RWPE2 (cell line): ENCODE measurements at places on chromosomes 13 and 19.
A peak's percentile ranks its signal among the peaks of the same experiment; 100 is the strongest.

GRCh38 chr13:93286047-93286446 lies 59.4 kb downstream of the GPC6 start:
- no peak for DNase-seq

DNA sequence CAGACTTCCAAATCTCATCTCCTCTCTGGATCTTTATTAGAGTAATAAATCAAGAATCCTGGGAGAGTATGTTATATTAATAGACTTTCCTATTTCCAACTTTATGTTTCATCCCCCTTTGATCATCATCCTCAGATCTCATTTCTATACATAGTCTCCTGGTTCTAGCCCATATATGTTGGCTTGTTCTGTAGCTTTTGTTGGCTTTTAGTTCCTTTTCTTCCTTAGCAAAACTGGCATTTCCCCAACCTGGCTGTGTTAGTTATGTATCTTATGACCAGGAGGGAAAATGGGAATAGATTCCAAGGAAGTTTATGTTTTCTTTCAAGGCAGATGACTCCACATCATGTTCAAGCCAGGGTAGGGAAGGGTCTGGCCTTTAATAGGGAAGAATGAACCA lies 2464.5 kb downstream of the PCDH9 start:
- no peak for DNase-seq

DNA sequence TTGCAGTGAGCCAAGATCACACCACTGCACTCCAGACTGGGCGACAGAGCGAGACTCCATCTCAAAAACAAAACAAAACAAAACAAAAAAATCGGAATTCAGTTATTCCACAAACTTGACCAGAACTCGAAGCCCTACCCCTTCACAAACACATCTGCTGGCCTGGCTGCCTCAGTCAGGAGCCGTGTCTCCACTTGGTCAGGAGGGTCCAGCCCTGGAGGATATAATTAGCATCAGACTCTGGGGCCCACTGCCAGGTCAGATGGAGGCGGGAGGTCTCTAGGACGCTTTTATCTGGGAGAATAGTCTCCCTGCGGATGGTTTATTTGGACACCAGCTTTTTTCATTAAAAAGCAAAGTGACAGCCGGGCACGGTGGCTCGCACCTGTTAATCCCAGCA lies 8.0 kb downstream of the ELL start:
- DNase-seq: no peak

DNA sequence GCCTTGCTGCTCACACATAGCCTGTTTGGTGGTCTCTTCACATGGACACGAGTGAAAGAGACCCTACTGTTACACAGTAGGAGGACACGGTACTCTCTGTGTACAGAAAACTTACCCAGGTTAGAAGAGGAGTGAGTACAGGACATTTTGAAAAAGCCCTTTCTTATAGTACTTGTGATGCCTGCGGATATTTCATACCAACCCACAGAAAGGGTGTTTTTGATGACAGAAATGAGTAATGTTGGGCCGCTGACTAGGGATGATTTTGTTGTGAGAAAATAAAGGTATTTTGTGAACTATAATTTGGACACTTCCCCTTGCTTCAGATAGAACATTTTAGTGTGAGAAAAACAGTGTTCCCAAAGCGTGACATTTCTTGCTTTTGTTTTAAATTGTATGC lies 18.2 kb downstream of the NUDT15 start:
- no peak for DNase-seq

GRCh38 chr13:31880851-31881494 lies 141.6 kb downstream of the RXFP2 start:
- DNase-seq: no peak

DNA sequence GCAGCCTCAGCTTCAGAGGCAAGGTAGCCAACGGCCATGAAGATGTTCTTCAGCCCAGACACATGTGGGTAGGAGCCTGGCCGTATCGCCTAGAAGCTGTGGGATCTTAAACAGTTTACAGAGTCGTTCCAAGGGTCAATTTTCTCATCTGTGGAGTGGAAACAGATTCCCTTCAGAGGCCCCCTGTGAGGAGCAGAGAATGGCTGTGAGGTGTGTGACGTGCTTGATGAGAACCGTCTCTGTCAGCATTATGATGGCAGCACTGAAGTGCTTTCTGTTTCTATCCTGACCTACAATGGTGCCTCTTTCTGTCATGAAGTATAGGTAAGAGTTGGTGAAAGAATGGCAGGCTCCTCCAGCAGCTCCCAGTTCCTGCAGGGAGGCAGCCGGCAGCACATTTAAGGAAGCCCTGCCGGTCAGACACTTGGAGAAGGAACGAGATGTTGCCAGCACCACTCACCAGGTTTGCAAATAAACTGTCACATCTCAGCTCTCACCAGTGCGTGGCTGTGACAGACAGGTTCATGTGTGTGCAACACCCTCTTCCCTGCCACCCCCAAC lies 277.3 kb downstream of the FOXO1 start:
- no peak for DNase-seq

DNA sequence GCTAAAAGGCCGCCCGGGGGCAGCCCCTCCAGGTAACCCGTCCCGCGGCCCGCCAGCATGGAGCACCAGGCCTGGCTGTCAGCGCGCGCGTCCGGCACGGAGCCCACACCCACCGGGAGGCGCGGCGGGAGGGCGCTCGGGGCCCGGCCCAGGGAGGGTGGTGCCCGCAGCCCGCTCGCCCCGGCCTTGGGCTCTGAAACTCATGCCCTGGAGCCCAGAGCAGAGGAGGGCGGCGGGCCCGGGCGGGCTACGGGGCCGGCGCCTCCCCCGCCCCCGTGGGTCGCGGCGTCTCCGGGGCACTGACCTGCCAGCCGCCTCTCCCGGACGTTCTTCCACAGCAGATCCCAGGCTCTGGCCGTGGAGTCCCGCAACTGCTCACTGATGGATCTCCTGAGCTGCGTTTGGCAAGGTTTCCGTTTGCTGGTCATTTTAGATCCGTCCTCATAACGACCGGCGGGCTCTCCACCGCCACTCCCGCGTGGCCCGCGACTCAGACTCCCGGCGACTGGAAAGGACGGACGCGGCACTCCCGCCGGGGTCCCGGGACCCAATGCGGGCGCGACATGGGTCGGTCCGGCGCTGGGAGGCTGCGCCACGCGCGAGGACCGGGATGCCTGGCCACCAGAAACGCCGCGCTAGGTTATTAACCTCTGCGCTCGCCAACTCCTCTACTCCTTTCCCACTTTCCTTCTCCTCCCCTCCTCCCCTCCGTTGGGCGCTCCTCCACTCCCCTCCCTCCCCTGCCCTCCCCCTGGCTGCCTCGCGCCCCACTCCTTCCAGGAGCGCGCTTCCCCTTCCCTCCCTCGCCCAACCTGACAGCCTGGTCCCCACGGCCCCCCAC lies 64.7 kb upstream of the STARD13 start:
- DNase-seq: no peak

- DNase-seq: peak; percentile 57
Observed at GRCh38 chr13:41456768-41457588, at the start of gene RGCC. Gene RGCC (plus strand): TSS chr13:41457550. CDS start chr13:41457708, 158 bp downstream.

- no peak for DNase-seq
Observed at GRCh38 chr13:87302931-87303330, 368.2 kb upstream of the SLITRK5 start.

GRCh38 chr13:109858319-109858718 lies 71.9 kb upstream of the IRS2 start:
- no peak for DNase-seq

DNA sequence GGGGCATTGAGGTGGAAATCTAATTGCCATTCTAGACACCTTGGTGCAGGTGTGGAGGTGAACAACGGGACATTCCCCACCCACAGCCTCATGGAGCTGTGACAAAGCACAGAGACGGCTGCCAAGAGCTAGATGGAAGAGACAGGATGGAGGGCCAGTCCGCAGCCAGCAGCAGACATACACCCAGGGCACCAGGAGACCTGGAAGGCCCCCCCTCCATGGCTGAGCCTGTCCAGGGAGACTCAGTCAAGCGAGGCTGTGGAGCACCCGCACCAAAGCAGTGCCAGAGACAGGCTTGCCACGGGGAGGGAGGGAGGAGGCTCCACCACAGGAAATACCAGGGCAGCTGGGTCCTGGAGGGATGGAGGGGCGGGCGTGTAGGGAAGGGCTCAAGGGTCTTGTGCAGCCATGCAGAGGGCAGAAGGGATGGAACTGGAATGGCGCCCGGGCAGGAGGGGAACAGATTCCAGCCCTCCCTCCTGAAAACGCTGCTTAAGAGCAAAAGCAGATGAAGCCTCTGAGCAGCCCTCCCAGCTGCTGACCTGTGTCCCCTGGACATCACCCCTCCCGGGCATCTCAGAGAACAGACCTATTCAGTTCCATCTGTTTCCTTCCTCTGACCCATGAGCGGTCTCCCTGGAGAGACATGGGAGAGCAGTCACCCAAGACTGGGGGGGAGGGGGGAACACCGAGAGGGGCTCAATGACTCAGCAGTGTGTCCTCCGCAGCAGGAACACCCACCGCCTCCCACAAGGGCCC lies 14.4 kb downstream of the EPS15L1 start:
- DNase-seq: no peak

DNA sequence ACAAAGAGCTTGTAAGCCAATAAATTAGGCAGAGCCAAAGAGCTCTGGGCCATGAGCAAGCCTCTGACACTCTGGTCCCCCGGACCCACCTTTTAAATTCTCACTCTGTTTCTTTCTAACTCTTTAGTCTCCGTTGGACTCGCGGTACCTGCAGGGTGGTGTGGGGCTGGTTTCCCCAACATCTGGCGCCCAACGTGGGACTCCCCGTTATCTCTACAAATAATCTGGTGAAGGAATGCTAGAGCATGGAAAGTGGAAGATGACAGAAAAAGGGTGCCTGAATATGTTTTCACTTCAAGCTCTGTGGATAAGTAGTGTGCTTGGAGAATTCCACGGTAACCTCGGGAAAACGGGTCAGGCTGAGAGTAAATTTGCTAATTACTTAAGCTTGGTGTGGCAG lies 36.5 kb upstream of the CYP2B6 start:
- no peak for DNase-seq

DNA sequence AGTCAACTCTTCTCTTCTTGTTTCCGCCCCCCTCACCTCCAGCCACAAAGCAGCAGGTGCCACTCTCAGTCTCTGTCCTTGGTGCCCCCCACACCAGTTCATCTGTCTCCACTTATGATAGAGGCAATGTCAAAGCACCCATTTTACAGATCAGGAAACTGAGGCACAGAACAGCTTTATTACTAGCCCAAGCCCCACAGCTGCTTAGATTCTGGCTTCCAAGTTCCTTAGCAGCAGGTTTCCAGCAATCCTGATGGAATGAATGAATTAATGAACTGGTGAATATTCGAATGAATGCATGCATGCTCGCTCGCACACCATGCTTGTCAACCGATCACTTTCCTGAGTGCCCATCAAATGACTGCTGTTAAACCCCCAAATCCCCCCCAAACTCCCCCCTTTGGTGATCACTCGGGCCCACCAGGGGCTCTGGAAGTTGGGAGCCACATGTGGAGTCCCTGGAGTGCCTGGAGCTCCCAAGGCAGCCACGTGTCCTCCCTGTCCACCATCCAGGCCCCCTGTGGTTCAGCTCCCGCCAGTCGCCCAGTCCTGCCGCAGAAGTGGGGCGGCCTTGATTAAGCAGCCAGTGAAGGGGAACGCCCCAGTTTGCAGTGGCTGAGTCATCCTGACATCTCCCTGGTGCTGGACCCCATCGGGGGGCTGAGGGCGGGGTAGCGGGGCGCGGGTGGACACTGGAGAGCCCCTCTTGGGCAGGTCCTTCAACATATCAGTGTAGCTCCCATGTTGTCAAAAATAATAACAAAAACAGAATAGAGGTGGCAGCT lies 6.8 kb downstream of the PTPRS start:
- no peak for DNase-seq

GRCh38 chr13:23898101-23898500 lies 799 bp upstream of the C1QTNF9B start:
- DNase-seq: no peak

DNA sequence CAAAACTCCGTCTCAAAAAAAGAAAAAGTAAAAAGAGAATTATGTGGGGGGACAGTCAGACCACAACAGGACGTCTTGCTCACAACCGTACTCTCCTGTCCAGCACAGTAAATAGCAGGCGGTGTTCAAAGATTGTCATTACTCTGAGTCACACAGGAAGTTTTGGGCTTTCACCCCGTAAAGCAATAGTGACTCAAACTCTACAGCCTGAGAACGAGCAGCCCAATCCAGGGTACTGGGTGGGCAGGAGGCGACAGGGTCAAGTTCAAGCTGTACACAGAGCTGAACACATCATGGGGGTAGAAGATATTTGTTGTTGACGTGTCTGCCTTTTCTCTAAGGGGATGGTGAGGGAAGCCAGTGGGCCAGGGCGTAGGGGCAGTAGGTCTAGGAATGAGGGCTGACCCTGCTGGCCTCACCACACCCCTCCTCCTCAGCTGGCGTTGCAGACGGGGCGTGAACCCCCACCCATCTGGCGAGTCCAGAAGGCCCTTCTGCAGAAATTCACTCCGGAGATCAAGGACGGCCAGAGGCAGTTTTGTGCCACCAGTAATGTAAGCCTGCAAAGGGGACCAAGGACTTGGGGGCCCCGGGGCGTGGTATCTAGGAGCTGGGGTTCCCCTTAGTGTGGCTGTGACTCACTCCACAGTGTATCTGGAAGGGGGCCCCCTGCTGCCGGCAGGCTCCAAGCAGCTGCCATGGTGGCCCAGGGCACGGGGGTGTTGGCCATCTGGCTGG lies 23.3 kb downstream of the PRR12 start:
- no peak for DNase-seq

GRCh38 chr13:108409730-108410129 lies 140.2 kb downstream of the TNFSF13B start:
- no peak for DNase-seq

DNA sequence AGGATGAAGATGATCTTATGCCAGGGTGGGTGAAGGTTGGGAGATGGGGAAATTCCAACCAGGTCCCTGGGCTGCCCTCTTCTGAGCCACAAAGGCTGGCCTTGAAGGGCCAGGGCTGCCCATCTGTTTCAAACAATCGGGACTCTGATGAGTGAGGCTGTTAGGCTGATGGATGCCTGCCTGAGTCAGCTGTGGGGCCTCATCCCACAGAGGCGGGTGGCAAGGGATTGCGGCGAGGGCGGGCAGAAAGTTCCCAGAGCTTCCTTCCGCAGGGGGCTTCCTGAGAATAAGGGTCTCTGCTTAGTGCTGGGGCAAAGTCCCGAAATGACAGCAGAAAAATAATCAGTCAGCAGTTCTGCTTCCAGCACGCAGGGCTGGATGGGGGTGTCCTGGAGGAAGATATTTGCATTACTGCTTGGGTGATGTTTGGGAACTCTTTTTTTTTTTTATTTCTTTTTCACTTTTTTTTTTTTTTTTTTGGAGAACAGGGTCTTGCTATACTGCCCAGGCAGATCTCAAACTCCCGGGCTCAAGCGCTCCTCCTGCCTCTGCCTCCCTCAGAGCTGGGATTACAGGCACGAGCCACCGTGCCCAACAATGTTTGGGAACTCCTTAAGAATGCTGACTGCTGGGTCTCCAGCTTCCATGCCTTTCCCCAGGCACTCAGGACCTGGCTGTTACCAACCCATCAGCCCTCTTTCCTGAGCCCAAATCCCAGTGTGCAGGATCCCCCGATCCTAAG lies 14.1 kb downstream of the SH3GL1 start:
- no peak for DNase-seq

- DNase-seq: peak; percentile 42
Observed at GRCh38 chr19:7851623-7852500, 21.8 kb downstream of the EVI5L start.

DNA sequence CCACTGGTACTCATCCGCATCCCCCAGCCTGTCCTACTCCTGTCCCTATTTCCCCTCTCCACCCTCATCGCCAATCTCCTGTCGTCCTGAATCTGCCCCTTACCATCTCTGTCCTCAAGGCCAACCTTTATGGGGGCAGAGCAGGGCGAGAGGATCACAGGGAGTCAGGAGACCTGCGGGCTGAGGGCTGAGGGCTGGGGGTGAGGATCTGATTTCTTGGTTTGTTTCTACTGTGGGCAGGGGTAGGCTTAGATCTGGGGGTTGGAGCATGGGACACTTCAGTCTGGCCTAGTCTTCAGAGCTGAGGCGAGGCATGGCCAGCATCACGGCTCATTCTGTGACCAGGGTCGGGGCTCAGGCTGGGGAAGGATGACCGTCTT lies 16.5 kb upstream of the ERCC1 start:
- no peak for DNase-seq
